ENCODE measurements at places on chromosomes 4 and X.

- no peak for DNase-seq
These were observed 30.4 kb downstream of the DRD5 start for GRCh38 chr4:9811806-9812205.

DNA sequence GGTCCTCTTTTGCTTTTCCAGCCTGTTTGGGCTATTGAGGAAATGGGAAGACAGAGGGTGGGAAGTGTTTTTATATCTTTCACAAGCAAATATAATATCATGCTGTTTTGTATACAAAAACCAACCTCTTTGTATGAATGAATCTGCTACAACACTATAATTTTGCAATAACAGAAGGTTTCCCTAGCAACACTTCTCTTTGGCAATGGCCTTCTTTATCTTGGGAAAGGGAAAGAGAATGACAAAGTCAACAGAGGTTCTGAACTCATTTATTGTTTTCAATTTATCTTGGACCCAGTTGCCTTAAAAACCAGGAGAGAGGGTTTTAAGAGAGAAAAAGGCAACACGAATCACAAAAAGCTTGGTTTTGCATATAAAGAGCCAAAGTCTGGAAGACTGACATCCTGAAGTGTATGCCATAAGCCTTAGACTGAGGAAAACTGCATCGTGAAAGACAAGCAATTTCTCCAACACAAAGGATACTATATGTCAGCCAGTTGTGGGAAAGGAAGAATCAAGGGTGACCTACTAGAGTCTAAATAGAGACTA is 121.8 kb upstream of the FAM241A start:
- no peak for DNase-seq

DNA sequence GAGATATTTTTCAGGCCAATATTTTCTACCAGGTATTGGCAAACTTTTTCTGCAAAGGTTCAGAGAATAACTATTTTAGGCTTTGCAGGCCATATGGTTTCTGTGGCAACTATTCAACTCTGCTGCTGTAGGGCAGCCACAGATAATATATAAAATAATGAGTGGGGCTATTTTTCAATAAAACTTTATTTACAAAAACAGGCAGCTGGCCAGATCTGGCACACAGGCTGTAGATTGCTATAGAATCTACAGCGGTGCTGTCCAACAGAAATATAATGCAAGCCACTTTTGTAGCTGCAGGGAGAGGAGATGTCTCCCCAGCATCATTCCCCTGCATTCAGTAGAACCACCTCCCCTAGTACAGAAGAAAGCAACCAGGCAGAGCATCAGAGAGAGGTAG is 97.6 kb upstream of the BCOR start:
- DNase-seq, result no peak

DNA sequence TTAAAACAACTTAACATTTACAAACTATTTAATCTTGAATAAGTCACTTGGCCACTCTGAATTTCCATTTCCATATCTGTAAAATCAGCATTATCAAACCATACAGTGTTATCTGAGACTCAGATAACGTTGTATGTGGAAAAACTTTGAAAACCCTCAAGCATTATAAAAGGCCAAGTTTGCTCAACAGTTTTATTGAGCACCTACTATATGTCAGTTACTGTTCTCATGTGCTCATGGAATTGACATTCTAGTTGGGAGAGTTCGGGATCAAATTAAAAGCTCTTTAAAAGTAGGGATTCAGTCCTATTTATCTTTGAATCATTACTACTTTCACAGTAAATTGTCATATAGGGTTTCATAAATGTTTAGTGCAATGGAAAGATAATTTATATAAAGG is 97.9 kb downstream of the FRMPD4 start:
- DNase-seq, result no peak

GRCh38 chr4:41731569-41732126 is 16.9 kb downstream of the PHOX2B start:
- DNase-seq, result no peak

DNA sequence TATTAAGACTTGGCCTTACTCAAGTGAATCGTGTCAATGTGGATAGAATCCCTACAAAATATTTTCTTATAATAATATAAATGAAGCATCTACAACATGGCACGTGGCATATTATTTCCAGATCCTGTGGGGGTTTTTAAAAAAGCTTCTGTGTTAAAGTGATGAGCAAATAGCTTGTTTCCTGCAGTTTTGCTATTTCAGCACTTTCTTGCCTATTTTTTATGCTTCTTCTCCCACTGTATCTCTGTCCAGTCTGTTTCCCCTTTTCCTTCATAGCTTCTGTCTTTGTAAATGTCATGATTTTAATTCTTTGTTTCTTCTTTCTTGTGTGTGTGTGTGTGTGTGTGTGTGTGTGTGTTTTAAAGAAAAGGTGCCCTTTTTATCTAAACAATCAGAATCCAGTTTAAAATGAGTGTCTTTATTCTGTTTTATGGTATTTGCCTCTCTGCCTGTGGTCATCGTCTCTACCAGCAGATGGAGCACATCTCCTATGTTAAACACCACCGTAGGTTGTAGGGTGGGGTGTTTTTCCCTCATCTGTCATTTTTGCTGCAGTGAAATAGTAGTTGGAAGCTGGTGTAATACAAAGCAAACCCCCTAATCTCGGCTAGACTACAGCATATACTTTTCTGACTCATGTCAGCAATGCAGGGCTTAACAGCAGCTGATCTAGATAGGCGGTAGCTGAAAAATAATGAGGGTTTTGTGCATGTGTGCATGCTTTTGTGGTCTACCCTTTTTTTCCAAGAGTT is 33.1 kb downstream of the FTHL17 start:
- DNase-seq, result peak; percentile 69

- no peak for DNase-seq
These were observed 70.5 kb upstream of the CBLL2 start for GRCh38 chrX:22202251-22202650.

DNA sequence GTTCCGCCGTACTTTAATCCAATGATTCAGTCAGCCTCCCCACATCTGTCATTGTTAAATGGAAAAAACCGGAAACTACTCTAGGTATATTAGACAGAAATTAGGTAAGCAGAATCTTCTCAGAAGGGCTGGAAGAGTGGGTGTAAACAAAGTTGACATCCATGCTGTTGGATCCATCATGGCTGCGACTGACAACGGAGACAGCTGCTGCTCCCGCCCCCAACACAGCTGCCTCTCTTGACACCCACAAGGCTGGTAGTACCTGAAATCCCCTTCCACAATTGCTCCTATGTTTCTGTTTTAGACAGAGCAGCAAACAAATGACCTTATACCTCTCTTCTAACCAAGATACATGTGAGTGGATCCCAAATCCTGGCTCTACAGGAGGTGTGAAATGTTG is 66.6 kb downstream of the RXFP1 start:
- DNase-seq, result no peak

- no peak for DNase-seq
These were observed 14.8 kb downstream of the SOWAHB start for GRCh38 chr4:76883147-76883546.

DNA sequence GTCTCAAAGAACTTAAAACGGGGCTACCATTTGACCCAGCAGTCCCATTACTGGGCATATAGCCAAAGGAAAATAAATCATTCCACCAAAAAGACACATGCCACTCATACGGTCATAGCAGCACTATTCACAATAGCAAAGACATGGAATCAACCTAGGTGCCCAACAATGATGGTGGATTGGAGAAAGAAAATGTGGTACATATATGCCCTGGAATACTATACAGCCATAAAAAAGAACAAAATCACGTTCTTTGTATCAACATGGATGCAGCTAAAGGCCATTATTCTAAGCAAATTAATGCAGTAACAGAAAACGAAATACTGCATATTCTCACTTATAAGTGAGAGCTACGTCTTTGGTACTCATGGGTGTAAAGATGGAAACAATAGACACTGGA is 138.1 kb upstream of the NEIL3 start:
- no peak for DNase-seq

DNA sequence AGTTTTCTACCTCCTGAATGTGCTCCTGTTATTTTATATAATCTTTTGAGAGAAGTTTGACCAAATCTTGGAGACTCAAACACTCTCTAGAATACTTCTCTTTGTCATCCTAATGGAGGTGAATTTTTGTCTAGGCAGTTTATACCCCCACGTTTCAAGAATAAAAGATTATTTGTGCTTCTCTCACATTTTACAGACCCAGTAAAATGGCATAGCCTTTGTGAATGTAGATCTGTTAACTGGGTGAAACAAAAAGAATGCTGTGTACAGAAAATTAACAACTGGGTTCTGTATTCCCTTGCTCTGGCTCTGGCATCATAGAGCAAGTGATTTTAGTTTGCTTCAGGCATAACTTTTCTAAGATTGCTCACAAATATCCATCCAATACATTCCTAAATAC is 26.1 kb downstream of the GASK1B start:
- no peak for DNase-seq

GRCh38 chrX:43939187-43939926 is 33.8 kb downstream of the NDP start:
- no peak for DNase-seq

- DNase-seq, result no peak
These were observed 5.4 kb upstream of the NAA15 start for GRCh38 chr4:139295942-139296299.

DNA sequence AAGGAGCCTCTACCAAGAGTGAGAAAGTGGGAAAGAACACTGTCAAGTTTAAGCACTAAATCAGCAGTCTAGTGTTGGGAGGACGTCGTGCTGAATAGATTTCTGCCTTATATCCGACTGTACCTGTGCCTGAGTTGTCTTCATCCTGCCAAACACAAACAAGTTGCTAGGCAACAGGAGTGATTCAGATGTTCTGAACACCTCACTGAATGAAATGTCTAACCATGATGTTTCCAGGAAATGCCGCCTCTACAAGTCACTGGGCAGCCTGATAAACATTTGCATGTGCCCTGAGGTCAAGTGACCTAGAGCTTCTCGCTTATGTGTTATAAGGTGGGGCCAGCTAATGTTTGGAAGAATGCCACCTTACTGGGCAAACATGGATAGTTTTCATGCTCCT is 37.9 kb downstream of the SGMS2 start:
- peak; percentile 68 for DNase-seq

DNA sequence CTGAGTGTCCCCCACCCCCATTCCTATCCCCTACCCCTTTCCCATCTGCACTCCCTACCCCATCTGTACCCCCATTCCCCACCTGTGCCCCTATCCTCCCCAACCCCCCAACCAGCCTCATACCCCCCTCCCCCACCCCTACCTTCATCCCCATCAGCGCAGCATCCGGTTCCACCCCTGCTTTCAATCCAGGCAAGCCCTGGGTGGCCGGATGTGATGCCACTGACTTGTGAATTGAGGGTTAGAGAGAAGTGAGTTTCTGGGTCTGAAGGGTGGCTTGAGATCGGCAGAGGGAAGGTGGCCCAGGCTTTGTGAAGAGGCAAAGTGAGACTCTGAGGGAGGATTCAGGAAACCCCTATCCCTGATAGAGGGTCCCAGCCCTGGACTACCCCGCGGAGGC is 7.8 kb downstream of the MAGEA4 start:
- DNase-seq, result no peak

- no peak for DNase-seq
These were observed 74.4 kb downstream of the NFKB1 start for GRCh38 chr4:102575369-102576129.

- DNase-seq, result no peak
These were observed 29.4 kb downstream of the UVSSA start for GRCh38 chr4:1376391-1376840.

DNA sequence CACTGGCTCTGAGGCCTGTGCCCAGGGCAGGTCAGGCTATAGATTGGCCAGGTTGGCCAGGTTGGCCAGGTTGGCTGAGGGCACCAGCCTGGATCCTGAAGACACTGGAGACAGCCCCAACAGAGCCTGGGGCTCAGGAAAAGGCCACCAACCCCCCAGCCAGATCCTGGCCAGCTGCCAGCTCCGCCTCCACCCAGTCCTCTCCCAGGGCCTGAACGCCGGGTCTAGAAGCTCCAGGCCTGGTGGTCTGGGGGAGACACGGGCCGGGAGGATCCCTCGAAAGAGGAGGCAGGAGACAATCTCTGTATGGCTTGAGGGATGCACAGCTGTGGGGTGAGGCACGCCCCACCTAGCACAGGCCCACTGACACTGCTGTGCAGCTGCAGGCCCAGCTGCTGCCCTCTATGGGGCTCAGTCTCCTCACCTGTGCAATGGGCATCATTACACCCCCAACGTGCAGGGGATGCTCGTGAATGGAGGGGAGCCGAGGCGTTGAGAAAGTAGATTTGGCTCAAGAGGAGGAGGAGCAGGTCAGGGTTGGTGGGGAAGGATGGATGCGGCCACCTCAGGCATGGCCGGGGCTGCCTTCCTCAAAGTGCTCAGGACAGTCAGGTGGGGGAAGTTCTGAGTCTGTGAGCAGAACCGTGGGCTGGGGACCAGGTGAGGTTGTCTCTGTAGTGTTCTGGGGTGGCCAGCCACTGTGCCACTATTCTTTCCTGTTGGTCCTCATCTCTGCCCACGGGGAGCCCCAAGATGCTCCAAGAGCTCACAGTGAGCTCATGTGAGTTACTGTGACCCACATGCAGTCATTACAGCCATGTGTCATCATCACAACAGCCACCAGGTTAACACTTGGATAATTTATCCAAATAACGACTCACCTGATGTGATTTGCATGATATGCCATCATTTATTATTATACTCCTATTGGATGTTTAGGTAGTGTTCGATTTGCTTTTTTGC is 10.8 kb upstream of the GAGE10 start:
- no peak for DNase-seq

GRCh38 chrX:101676571-101676970 is 16.9 kb upstream of the ARMCX2 start:
- no peak for DNase-seq

- DNase-seq, result no peak
These were observed 41.4 kb downstream of the NLGN4X start for GRCh38 chrX:6187256-6187655.

DNA sequence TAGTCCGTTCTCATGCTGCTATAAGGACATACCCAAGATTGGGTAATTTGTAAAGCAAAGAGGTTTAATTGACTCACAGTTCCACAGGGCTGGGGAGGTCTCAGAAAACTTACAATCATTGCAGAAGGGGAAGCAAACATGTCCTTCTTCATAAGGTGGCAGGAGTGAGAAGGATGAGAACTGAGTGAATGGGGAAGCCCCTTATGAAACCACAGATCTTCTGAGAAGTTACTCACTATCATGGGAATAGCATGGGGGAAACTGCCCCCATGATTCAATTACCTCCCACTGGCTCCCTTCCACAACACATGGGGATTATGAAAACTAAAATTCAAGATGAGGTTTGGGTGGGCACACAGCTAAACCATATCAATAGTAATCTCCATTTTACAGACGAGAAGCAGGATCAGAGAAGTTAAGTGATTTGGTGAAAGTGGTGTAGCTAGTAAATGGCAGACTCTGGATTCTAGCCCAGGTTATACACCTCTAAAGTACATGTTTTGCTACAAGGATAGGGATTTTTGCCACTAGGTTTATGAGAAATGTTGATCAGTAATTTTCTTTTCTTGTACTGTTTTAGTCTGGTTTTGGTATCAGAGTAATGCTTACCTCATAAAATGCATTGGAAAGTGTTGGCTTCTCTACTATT is 47.3 kb upstream of the C1GALT1C1 start:
- peak; percentile 16 for DNase-seq

DNA sequence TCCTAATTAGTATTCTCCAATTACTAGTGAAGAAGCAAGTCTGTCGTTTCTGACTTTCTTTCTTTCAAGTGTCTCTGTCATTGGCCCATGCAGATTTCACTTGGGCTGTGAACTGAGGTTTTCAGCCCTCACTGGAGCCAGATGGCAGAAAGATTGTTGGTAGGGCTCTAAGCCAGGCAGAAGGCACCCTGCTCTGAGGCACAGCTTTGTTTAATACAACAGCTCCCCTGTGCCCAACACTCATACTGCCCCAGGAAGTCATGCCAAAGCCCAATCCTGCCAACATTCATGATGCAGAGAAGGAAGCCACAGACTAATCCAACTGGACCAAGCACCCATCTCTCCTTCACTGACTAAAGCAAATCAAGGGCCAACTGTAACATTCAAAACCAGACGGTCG is 117.1 kb upstream of the FRG1 start:
- no peak for DNase-seq

GRCh38 chr4:6715704-6716017 is 313 bp upstream of the BLOC1S4 start:
- DNase-seq, result no peak
